ENCODE measurements at places on chromosomes 12 and 14.

GRCh38 chr12:122886851-122887818 is 8.8 kb downstream of the VPS37B start:
- DNase-seq: no peak

- no peak for DNase-seq
Observed at GRCh38 chr14:104979758-104980610, 1.8 kb upstream of the AHNAK2 start.

DNA sequence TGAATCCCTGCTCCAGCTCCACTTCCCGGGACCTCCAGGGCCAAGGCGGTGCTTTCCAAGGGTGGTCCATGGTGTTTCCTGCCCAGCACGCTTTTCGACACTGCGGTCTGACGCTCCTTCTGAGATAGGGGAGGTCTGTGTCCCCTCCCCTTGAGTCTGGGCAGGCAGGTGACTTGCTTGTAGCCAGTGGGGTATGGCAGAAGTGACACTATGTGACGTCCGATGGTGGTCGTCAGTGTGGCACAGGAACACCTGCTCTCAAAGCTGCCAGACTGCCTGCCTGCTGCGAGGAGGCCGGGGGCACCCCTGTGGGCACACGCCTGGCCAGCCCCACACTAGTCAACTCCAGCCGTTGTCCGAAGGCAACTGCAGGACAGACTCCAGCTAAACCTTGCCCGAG is 16.0 kb upstream of the TRAF3 start:
- no peak for DNase-seq

DNA sequence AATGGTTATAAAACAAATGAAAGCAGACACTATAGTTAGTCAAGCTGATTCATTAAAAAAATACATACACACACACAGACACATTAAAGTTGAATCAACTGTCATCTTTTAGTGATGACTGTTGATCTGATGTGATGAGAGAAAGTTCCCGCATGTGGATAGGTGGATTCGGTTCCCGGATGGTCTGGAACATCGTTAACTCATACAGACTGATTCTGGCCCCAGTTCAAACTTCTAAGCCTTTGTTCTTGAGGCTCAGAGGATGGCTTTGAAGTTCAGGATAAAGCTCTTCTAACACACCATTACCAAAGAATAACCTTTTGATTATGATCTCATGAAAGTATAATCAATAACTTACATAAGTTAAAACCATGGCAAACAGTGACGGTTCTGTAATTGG is 27.5 kb downstream of the WIF1 start:
- DNase-seq: no peak

DNA sequence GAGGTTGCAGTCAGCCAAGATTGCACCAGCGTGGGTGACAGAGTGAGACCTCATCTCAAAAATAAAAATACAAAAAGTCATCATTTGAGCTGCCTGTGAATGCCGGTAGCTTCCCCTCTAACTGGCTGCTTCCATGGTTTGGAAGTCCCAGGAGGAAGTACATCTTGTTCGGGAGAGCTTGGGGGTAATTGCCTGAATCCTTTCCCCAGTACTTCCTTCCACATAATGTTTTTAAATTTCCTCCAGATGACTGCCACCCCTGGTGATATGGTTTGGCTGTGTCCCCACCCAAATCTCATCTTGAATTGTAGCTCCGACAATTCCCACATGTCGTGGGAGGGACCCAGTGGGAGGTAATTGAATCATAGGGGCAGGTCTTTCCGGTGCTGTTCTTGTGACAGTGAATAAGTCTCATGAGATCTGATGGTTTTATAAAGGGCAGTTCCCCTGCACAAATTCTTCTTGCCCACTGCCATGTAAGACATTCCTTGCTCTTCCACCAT is 87.2 kb downstream of the SPRING1 start:
- DNase-seq: no peak

DNA sequence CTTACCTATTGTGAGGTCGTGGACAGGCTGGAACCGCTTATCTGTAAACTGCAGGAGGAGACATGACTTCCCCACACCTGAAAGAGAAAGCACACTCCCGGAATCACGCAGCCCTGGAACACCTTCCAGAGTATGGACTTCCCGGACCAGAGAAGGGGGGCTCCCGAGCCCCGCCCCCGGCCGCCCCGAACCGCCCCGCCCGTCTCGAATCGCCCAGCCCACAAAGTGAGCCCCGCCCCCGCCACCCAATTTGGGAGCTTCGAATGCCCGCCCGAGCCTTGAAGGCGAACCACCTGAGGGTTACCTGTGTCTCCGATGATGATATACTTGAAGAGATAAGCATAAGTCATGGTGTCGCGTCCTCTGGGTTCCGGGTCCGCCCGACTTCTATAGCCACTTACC is 235 bp downstream of the RAB2B start:
- peak; percentile 76 for DNase-seq

DNA sequence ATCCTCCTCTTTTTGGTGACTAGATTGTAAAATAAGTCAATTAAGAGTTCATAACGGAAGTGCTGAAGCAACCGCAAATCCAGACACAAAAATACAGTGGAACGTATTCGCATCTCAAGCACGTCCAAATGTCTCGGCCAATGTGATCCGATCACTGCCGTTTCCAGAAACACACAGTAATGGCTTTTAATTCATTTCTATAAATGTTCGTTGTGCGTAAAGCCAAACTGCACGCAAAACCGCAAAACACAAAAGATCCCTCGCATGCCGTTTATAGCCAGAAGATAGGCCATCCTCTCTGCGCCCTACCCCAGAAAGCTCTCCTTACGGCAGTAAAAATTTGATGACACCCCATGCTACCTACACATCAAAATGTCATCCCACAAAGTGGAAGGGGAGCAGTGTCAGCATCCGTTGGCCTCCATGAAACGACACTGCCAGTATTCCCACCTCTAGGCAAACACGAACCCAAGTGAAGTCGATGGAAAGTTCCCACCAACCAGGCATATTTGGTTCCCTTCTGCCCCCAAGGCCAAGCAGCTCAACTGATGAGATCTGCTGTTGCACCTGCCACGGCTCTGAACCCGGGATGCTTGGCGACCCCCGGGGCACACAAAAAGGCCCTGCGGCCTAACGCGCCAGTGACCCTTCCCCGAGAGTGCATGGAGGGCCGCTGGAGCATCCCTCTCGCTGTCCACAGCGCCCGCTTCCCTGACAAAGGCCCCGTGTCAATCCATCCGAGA is 1.4 kb downstream of the HECTD4 start:
- no peak for DNase-seq

- no peak for DNase-seq
Observed at GRCh38 chr12:124481257-124481750, 86.1 kb downstream of the NCOR2 start.

GRCh38 chr14:70654632-70655031 is 12.9 kb downstream of the TTC9 start:
- DNase-seq: no peak

GRCh38 chr14:75050852-75051555 is at the start of gene MLH3:
Gene MLH3 (minus strand): TSS chr14:75051467. CDS start chr14:75049655, 1,812 bp downstream.
- DNase-seq: peak; percentile 66

DNA sequence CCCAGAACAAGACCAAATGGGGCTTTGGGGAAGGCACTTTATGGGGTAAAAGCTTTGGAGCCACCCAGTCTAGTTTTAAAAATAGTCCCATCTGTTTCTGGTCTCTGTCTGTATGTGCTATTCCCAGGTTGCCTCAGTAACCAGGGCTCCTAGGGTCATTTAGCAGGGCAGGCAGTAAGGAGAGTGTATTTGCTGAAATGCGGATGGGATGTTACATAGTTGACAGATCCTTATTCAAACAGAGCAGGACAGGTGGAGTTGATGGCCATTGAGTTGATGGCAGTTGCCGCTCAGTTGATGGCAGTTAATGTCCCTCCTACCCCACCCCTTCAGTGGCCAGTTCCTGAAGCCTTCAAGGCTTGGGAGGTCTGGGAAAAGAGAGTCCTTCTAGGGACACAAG is 4.6 kb downstream of the ZC3H10 start:
- DNase-seq: no peak

DNA sequence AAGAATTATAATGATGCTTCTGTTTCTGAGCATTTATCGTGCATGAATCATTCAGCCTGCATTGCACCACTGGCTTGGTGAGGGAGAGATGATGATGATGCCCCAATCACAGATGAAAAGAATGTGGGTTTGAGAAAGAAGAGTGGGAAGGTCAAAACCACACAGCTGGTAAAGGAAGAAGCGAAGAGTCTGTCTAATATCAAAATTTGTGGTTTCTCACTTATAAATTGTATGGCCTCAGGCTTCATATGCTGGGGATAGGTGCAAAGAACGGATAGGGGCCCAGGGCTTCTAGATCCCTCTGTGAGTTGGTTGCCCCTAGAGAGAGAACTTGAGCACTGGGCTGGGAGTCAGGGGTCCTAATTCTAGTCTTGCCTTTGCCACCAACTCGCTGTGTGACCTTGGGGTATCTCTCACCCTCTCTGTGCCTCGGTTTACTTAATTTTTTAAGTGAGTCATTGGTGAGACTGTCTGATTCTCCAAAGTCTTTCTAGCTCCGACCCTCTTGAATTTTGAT is 2.2 kb downstream of the OASL start:
- DNase-seq: no peak

GRCh38 chr12:55938826-55939501 is 8.0 kb downstream of the DGKA start:
- DNase-seq: no peak

DNA sequence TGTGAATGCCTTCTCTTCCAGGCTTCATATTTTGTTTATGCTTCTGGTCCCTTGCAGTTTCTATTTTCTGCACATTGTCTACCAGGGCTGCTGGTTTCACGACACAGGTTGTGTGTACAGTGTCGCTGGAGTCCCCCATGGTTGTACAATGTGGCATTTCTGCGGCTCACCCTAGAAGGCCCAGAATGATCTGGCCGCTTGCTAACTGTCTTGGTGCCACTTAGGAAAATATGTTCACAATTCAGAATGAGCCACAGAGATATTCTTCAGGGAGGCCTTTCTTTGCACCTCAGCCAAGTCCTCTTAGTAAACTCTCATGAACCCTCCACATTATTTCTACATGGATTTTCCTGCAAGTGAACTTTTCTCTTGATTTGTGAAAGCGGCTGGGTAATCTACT is 195.4 kb downstream of the SUDS3 start:
- DNase-seq: no peak

DNA sequence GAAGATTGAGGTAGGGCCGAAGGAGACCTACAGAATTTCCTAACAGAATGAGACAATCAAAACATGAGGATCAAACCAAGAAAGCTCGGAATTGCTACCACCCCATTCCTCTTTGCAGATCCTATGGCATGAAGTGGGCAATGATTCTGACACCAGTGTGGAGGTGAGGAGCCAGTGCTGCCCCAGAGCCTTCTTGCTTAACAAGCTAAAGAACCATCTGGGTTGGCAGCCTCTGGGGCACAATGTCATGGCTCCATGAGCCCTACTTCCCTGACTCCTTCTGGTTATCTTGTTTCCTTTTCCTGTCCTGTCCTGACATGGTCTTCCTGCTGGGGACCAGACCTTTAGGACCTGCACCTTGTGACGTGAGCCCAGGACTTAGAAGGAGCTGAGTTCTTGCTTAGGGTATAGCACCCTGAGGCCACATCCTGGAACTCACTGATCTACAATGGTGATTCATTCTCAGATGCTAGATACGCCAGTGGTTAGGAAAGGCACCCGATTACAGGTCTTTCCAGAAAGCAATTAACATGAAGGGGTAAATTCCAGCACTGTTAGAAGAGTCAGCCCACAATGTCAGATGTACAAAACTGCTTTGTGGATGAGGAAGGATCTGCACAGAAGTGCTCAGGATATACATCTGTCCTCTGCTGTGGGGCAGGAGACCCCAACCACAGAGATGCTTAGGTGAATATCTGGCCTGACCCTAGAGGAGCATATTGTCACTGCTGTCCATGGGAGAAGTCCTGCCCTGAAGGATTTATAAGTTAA is 324.2 kb downstream of the ZFP36L1 start:
- DNase-seq: peak; percentile 10

GRCh38 chr14:103243764-103244737 is 90.0 kb upstream of the EIF5 start:
- DNase-seq: no peak

DNA sequence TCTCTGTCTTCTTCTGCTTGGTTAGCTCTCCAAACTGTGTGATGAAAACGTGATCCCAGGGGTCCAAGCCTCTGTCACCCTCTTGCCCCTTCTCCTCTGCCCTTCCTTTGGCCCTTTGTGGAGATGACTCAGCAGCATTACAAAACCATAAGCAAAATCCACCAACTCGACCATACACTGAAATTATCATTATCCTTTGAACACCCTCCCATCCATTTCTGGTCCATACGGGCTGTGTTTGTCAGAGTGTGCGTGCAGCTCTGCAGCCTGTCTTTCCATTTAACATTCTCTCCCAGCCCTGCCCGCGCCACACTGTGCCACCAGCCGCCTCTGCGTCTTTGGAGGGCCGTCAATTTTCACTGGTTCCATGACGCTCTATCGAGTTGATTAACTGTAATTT is 69.2 kb downstream of the SLC25A47 start:
- DNase-seq: no peak

DNA sequence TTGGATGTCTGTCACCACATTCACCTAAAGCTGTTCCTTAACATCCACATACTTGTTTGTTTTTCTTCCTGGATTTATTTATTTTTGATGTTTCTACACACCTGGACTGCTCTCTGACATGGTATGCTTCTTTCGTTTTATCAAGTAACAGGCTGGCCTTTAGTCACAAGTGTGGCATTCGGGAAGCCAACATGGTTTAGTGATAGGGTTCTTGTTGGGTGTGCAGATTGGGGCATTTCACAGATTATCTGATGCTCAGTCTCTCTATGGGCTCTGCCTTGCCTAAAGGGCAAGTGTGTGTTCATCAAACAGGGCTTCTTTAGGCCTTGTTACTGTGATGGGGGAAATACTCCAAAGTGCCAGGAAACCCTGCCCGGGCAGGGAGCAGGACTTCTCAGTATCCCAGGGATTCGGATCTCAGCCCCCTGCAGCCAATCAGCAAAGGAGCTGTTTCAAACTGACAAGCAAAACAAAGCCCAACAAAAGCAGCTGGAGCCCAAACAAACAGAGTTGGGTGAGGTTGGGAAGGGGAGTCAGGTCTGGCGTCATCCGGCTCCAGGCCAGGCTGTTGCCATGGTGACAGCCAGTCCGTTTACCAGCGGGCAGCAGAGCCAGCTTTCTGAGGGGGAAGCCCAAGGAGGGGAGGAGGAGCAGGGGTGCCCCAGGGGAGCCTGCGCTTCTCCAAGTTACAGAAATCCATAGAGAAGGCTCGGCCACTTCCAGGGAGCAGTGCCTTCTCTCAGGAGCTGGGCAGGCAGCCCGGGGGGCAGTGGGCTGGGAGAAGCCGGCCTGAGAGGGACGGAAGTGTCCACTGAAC is 31.9 kb downstream of the FOS start:
- DNase-seq: no peak

DNA sequence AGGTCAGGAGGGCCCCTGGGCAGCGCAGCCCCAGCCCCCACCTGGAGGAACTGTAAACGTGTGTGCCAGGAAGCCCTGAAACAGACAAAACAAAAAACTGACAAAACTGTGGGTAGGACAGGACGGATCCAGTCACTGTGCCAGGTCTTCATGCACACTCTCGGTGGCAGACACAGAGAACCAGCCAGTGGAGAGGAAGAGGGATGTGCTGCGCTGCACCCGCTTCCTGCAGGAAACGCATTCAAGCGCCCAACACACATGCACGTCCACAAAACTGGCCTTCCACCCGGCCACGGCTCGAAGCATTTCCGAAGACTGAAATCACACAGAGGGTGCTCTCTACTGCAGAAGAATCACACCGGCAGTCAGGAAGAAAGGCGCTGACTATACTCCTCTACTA is 16.9 kb downstream of the BRF1 start:
- DNase-seq: no peak

GRCh38 chr12:50536831-50537537 is 32.2 kb downstream of the DIP2B start:
- DNase-seq: no peak

- no peak for DNase-seq
Observed at GRCh38 chr12:126067626-126068329, 1002.5 kb downstream of the AACS start.

Measured in stimulated activated CD8-positive, alpha-beta memory T cell treated with anti-CD3 and anti-CD28 coated beads, Interleukin-12 subunit alpha, Interleukin-12 subunit beta, amount 100 ng/mL, for 4 hours (primary cell).